ENCODE measurements at places on chromosomes 6 and 20.

- DNase-seq = no peak
Measured at GRCh38 chr6:137875606-137876005, 8.5 kb downstream of the TNFAIP3 start.

- DNase-seq = no peak
Measured at GRCh38 chr20:38973645-38974044, 11.5 kb downstream of the DHX35 start.

- DNase-seq = no peak
Measured at GRCh38 chr20:31485450-31486339, 10.6 kb downstream of the REM1 start.

- no peak for DNase-seq
Measured at GRCh38 chr6:111536910-111537527, 54.0 kb upstream of the REV3L start.

DNA sequence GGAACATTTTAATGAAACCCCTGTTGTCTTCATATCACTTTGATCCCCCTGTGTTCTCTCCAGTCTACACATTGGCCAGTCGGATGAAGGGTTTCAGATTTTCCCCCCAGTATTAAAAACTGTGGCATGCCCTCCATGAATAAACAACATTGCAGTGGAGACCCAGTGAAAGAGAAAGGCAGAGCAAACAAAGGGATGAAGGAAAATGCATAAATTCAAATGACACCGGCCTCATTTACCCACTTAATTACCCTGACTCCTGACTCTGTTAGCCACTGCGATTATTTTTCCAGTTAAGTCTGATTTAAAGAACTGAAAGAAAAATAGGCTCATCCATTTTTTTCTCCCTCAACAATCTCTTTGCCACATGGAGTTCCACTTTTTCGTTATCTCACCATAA is 569.2 kb downstream of the TFAP2B start:
- DNase-seq = no peak

DNA sequence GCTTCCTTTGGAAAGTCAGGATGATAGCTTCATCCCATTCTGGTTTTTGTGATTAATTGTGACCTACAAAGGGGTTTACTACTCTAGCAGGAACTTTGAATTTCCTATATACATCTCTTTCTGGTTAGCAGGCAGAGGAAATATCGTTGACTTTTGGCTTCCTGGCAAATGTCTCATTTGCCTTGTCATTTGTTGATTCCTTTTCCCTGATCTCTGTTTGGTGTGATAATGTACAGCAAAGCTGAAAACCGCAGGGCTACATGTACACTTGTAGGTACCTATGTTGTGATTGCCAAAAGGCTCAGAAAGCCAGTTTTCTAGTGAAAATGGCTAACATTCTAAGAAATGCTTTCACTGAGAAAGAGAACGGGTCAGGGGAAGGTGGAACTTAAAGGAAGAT is 44.3 kb downstream of the TOP1 start:
- no peak for DNase-seq

GRCh38 chr6:137216875-137217553 is 2.2 kb downstream of the IFNGR1 start:
- DNase-seq = no peak

DNA sequence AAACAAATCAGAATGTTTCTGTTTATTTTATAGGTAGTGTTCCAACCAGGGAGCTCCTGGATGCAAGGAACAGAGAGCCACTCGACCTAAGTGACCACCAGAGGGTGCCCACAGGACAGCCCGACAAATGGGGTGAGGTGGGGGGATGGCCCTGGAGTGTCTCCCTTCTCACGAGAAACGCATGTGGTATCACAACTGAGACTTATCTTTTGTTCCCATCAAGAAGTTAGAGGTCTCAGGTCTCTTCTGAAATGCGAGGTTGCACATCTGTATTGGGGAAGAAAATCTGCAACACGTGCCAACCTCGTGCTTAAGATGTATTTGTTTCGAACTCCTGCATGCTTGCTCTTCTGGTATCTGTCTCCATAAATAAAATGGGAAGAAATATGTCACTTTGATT is 104.0 kb downstream of the ISM1 start:
- no peak for DNase-seq
